Lower leg skin (tissue), 4 donors: ENCODE measurements at places on chromosomes 2 and 18. TPM values are rescaled to one million over a fixed set of nuclear protein-coding genes. Genes with fewer than 3 reads are reported as not detected.

MC2R gene
- total RNA-seq: not detected

MEP1B gene
- not detected for total RNA-seq

NTSR2 gene
- not detected for total RNA-seq

RTP5 gene
- not detected for total RNA-seq

EFHD1 gene
- 22.1 TPM for total RNA-seq
